Activated T-helper 17 cell treated with anti-CD3 and anti-CD28 coated beads, Interleukin-2, amount 50 U/mL, for 72 hours (primary cell): ENCODE measurements at places on chromosomes 11 and 22.

DNA sequence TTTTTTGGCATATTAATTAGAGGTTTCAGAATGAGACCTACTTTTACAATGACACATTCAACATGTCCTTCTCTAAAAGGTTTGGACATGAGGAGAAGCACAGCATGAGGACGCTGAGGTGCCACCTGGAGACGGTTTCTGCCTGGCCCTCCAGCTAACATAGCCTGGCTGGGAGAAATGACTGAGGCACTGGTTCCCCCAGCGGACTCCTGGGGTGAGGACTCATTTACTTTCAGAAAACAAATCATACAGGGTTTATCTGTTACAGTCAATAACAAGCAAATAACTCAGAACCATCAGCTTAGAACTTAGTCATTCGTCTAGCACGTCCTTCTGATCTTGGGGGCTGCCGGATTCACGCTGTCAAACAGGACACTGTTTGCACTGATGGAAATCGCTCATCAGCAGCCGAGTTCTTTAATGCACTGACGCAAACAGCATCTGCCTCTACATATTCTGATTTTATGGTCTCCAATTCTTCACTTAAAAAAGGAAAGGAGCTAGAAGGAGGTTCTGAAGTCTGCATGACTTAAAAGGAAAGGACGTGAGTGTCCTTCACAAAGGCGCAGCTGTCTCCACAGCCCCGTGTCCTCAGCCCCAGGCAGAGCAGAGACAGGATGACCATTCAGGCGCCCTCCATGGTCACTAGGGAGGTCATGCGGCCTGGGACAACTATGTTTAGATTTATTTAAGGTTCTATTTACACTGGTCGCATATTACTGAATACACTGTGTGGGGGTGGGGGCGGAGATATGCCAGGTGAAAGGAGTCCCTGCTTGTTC, 44.2 kb downstream of the CERK start:
- ATAC-seq, result peak; percentile 18

DNA sequence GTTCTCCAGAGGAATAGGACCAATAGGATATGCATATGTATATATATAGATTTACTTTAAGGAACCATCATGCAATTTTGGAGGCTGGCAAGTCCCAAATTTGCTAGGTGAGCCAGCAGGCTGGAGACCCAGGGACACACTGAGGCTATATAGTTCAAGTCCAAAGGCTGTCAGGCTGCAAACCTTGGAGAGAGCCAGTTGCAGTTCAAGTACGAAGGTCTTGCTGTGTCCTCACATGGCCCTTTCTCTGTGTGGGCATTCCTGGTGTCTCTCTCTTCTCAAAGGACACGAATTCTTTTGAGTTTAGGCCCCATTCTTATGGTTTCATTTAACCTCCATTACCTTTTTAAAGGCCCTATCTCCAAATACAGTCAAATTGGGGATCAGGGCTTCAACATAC, 134.4 kb upstream of the SORL1-AS1 start:
- ATAC-seq, result no peak

DNA sequence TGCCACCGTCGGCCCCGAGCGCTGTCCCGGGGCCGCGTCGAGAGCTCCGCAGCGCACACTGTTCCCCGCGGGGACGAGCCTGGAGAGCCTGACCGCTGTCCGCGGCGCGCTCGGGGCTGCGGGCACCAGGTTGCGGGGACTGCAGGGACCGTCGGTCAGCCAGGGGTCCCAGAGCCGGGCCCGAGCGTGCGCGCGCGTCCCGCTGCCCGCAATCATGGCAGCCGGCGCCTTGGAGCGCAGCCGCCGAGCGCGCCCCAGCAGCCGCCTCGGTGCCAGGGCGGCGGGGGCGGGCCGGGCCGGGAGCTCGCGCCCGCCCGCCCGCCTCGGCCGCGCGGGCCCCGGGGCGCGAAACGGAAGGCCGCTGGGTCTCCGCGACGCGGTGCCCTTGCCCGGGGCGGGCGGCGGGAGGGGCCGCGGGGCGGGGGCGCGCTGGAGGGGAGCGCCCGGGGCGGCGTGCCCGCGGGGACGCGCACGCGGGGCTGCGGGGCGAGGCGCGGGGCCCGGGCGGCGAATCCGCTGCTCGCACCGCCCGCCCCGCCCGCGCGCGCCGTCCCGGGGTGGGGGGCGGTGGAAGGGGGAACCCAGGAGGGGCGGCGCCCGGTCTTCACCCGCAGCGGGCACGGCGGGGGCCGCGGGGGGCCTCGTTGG, 79.4 kb upstream of the PPARA start:
- ATAC-seq, result peak; percentile 51

GRCh38 chr11:57354699-57355098, 16.5 kb downstream of the P2RX3 start:
- ATAC-seq, result no peak

DNA sequence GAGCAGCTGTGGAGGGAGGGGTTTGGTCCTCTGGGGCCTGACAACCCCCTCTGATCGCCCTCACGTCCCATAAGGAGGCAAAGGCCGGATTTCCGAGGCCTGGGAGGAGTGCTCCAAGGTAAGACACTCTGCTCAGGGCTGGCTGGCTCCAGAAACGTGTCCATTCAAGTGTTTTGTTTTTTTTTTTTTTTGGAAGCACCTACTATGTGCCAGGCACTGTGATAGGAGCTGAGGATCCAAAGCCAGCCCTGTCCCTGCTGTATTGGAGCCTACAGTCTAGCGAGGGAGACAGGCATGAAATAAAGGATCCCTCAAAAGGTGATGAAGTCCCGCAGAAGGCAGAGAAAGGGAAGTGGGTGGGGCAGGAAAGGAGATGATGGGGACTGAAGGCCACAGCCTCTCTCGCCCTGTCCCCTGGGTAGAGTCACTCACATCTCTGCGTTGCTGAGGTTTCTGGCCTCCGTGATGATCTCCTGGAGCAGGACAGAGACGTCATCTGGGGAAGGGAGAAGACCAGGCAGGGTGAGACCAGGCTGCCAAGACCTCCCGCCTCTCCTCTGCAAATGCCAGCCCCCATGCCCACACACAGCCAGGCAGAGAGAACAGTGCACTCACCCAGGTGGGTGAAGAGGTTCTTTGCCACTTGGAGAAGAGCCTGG, 89.2 kb downstream of the PDE2A start:
- peak; percentile 46 for ATAC-seq

GRCh38 chr22:49212002-49212401, 615.7 kb downstream of the BRD1 start:
- no peak for ATAC-seq

- no peak for ATAC-seq
Observed at GRCh38 chr11:91776655-91777054, 448.0 kb upstream of the FAT3 start.

DNA sequence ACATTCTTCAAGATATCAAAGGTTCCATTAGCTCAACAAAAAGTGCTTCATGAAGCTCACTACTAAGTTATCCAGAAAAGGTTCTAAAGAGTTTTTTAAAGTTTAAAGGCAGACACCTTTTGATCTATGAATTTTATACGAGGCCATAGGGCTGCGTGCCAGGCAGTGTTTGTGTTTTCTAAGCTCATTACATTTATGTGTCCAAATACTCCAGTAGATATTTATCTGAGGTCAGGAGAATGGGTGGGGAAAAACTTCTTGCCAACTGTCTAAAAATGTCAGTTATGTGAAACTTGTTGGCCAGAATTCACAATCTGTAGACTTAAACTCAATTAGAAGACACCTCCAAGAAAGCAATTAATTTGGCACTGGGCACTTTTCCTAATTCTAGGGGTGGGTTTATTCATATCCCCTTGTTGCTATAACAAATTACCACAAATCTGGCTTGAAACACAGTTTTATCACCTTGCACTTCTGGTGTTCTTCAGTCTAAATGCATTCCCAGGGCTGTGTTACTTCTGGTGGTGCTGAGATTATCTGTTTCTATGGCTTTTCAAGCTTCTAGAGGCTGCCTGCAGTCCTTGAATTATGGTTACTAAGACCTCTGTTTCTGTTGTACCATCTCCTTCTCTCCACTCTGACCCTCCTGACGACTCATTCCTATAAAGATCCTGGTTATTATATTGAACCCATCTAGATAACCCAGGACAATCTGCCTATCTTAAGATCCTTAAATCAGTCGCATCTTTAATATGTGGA, 1030.4 kb upstream of the CNTN5 start:
- no peak for ATAC-seq

- ATAC-seq, result peak; percentile 41
Observed at GRCh38 chr22:17217179-17217578, 2.1 kb downstream of the ADA2 start.

DNA sequence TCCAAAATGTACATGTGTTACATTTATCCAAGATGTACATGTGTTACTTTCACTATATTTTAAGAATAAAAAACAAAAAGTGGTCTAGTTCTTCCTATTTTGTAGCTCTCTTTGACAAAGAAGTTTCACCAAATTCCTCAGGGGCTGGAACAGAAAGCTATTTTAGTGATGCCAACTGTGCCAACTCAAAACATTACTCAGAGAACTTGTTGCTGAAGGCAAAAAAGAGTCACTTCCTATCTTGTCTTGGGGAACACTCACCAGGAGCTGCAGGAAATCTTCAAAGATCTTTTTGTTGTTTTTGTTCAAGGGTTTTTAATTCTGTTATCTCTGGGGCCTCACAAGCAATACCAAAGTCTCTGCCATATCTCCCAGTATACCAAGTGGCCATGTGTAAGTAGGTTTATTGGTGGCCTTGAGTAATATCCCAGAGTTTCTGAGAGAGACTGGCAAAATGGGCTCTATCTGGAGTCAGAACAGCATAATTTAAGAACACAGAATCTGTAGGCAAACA, 13.6 kb upstream of the EED start:
- ATAC-seq, result peak; percentile 44

DNA sequence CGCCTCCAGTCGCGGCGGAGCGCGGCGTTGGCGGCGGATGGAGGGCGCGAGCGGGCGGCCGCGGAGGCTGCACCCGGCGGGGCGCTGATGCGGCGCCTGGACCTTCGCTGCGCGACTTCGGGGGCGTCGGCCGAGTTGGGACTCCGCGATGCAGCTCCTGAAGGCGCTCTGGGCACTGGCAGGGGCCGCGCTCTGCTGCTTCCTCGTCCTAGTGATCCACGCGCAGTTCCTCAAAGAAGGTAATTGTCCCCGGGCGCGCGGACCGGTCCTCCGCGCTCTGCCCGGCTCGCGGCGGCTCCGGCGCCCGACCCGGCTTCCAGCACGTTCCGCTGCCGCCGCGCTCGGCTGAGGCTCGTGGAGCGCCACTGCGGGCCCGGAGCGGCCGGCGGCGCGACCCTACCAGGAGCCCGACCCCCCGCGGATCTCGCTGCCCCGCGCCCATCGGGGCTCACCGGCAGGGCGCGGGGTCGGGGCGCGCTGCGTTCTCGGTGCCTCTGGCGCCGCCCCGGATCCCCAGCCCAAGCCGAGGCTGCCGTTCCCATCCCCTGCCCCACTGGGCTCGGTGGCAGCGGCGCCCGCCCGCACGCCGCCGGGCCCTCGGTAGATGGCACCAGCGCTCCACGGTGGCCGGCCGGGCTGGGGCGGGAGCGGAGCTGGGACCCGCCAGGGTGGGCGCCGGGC, 1251.2 kb downstream of the BRD1 start:
- ATAC-seq, result no peak

GRCh38 chr22:36868546-36869181, 7.9 kb downstream of the NCF4 start:
- ATAC-seq, result no peak
